Type B pancreatic cell (in vitro differentiated cells): ENCODE measurements at places on chromosomes 2 and 18.

- DNase-seq: no peak
Observed at GRCh38 chr2:197102231-197102630, 175.7 kb upstream of the PGAP1 start.

DNA sequence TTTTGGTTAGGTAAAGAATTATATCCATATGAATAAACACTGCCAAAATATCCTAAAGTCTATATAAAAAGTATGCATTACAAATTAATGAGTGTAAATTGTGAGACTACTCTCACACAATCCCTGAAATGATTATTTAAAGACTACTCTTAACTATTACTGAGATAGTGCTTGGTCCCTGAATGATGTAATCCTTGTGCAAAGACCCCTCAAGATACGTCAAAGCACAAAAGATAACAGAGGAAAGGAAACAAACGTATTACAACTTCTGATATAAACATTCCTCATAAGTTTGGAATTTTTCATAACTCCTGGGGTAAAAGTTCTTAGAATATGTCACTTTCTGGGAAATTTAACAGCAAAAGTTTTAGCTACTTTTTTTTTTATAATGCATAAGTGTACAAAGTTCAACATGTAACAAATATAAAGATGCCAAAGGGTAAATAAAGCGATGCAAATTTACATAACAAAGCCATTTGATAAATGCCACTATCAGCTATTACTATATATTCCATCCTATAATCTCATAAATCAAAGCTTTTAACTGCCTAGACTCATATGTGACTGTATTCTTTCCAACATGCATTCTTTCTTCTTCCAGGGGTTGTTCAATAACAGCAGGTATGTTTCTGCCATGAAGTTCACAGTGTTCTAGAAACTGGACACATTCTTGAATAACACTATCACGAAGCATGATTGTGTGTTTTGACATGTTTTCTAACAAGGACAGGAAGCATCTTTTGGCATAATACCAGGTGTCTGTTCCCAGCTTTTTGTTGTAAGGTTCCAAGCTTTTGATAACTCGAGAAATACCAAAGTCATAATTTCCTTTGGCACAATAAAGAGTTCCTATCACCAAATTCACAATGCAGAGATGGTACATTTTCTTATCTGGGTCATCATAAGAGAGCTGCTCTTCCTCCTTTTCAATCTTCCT is 158.0 kb downstream of the AGPS start:
- no peak for DNase-seq

DNA sequence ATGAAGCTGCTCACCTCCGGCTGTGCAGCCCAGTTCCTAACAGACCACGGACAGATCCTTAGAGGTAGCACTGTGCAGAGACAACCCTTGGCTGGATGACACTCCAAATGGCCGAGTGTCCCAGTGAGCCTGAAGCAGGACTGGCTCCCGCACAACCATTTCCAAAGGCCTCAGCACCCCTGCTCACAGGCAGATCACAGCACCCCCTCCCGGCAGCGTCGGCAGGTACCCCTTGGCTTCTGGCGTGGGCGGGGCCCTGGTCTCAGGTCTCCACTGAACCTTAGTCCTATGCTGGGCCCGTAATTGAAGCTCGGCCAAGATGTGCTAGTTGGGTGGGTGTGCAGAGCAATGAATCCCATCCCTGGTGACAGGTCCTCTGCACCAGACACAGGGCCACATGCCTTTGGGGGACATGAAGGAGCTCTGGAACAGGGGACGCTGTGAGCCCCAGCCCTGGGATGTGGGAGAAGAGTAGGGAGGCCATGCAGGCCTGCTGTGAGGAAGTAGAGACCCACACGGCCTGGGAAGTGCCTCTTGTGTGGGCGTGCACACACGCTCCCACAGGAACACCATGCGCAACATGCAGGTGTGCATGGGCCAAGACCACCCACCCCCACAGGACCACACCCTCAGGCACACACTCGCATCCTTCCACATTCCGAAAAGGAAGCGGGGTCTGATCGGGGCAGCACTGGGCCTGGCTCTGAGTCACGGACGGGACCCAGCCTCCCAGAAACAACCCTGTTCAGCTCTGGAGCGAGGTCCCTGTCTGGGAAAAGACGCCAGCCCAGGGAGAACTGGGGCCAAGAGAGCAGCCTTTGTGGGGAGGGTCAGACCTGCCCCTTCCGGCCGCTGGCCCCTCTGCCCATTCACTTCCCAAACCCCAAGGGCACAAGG is 2.8 kb downstream of the DUSP2 start:
- no peak for DNase-seq

DNA sequence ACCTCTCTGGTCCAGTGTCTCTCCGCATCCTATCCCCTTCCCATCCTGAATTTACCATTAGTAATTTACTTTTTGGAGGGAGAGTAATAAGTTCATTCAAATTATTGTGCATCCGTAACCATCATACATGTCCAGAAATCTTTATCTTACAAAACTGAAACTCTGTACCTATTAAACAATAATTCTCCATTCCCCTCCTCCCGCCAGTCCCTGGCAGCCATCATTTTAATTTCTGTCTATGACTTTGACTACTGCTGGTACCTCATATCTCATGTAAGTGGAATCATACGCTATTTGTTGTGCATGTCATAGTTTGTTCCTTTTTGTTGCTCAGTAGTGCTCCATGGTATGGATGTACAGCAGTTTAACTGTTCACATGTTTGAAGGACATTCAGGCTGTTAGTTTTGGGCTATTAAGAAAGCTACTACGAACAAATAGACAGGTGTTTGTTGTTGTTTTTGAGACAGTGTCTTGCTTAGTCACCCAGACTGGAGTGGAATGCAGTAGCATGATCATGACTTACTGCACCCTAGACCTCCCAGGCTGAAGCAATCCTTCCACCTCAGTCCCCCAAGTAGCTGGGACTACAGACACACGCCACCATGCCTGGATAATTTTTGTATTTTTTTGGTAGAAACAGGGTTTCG is 2.0 kb downstream of the LIMS1 start:
- DNase-seq: no peak

DNA sequence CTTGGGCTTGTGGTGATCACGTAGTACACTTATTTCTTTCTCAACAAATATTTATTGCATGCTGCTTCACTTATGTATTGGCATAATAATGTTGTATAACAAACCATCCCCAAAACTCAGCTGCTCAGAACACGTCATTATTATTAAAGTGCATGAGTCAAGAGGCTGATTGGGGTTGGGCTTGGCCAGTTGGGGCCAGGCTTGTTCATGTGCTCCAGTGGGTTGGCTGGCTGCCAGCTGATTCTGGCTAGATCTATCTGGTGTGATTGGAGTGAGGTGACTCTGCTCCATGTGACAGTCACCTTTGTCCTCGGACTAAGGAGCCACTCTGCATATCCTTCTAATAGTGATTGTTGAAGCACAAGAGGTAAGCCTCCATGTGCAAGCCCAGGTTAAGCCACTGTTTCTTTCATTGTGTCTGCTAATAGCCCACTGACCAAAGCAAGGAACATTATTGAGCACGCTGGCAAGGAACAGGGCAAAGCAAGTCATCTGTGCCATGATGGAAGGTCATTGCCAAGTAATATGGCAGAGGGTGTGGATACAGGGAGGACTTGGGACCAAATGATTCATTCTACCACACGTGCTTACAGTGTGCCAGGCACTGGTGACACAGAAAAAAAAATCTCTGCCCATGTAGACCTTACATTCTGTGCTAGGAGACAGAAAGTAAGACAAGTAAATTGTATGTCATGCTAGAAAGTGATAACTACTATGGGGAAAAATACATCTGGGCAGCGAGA is 63.3 kb upstream of the TMEM182 start:
- DNase-seq: no peak

DNA sequence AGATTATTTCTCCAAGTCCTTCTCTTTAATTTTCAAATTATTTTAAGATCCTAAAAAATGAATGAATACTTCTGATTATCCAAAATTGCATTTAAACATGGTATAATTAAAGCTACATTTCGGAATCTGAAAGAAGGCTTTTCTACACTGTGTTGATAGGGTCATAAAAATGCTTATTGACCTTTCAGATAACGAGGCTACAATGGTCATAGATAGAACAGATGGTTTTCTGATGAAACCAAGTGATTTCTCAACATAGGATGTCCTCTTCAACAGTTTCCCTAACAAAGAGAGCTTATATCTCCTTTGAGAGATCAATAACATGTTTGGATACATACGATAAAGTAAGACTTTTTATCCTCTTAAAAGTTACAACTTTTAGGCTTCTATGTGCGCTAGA is 201.1 kb downstream of the PTH2R start:
- DNase-seq: no peak

- DNase-seq: no peak
Observed at GRCh38 chr2:64649013-64649484, 4.7 kb downstream of the SERTAD2 start.

- DNase-seq: no peak
Observed at GRCh38 chr2:236738896-236739295, 169.3 kb downstream of the ACKR3 start.

- DNase-seq: no peak
Observed at GRCh38 chr2:1605102-1606045, 138.9 kb downstream of the PXDN start.

DNA sequence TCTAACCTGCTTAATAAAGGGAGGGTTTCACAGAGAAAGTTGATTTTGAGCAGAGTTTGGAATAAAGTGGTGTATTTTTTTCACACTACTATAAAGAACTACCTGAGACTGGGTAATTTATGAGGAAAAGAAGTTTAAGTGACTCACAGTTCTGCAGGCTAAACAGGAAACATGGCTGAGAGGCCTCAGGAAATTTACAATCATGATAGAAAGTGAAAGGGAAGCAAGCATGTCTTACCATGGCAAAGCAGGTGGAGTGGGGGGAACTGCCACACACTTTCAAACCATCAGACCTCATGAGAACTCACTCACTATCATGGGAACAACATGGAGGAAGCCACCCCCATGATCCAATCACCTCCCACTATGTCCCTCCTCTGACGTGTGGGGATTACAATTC is 546.7 kb downstream of the EPHA4 start:
- no peak for DNase-seq

DNA sequence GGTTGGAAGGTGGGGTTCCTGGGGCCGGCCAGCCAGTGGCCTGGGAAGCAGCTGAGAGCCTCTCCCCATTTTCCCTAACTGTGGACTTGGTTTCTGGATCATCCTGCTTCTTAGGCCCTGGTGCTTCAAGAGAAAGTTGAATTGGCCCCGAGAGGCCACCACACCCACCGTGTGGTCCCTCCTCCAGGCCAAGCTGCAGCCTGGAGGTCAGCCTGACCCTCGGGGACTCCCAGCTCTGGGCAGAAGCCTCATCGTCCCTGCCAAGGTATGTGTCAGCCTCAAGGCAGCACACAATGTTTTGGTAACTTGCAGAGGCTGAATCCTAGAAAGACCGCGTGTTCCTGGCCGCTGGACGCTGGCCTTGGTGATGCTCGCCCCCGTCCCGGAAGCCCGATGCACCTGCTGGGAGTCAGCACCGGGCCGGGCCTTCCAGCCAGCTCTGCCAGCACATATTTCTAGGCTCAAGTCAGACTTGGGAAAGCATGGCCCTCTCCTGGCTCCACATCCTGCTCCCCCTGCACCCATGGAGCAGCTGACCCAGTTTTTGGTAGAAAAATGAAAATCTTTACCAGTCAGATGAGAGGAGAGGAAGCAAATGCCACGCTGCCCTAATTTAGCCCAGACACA is 72.6 kb downstream of the ACTR2 start:
- DNase-seq: no peak

DNA sequence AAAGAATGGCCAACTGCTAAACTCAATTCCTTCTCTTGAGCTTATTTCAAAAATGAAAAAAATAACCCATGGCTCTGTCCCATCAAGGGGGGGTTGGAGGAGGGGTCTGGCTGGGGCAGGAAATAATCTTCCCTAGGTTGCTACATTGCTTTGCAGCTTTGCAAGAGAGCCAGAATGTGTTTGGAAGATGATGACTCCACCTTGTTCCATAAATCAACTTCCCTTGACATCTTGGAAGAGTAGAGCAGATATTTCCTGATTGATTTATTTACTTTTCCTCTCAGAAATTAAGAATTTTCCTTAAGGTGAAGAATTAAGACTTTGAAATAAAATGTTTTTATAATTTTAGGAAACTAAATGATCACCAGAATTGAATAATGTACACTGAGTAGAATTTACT is 41.3 kb downstream of the ESCO1 start:
- DNase-seq: no peak

GRCh38 chr2:109435901-109436598 is 177.7 kb downstream of the SEPTIN10 start:
- no peak for DNase-seq

GRCh38 chr2:234211797-234212196 is 161.3 kb downstream of the SPP2 start:
- no peak for DNase-seq

- no peak for DNase-seq
Observed at GRCh38 chr2:224106794-224107193, 67.7 kb upstream of the SERPINE2 start.

GRCh38 chr2:96233880-96234316 is 25.3 kb upstream of the STARD7 start:
- DNase-seq: no peak

DNA sequence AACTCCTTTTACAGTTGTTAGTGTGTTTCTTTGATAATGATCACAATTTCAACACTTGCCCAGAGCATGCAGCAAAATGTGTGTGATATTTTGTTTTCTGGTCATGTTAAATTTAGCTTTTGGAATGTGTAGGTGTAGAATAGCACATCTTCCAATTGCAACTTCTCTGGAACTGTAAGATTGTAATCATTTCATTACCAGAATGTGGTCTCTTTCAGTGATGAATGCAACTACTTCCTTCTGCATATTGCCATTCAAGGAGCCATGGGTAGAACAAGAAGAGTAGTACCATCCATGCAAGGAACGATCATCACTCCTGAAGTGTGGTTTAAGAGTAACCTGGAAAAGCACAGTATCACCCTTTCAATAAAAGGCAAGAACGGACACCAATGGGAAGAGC is 548.8 kb upstream of the ZNF804A start:
- DNase-seq: no peak

GRCh38 chr2:119252186-119253113 is 28.8 kb downstream of the STEAP3 start:
- DNase-seq: no peak

GRCh38 chr2:105100046-105100840 is 62.4 kb downstream of the MRPS9 start:
- no peak for DNase-seq

DNA sequence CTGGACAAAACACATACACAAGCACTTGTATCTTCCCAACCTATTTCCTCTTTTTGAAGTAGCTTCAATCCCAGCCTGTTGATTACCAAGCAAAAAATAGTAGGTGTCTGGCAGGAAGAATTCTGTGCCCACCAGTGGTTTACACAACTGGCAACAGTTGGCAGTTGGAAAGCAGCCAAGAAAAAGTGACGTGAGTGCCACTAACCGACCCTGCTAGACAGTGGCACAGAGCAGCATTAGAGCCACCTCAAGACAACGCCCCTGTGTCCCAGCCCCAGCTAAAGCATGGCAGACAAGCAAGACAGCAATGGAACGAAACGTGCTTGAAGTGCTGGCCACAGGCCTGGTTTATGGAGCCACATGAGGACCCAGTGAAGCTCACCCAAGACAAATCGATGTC is 379.6 kb downstream of the FBXO15 start:
- no peak for DNase-seq

- no peak for DNase-seq
Observed at GRCh38 chr2:168244318-168244717, 3.1 kb downstream of the STK39 start.
